ENCODE measurements at places on chromosomes 6 and 20.
A peak's percentile ranks its signal among the peaks of the same experiment; 100 is the strongest.

- DNase-seq = no peak
These were observed 11.8 kb downstream of the ENPP1 start for GRCh38 chr6:131819572-131820124.

- DNase-seq = no peak
These were observed 83.4 kb downstream of the ELOVL4 start for GRCh38 chr6:79864001-79864400.

- DNase-seq = no peak
These were observed 145.3 kb downstream of the HIVEP2 start for GRCh38 chr6:142799639-142800038.

- DNase-seq = no peak
These were observed 196.4 kb upstream of the CCN2 start for GRCh38 chr6:132147530-132148011.

GRCh38 chr6:25630508-25631278 lies 21.3 kb upstream of the SCGN start:
- DNase-seq = no peak

GRCh38 chr6:100363651-100364050 lies 101.1 kb downstream of the SIM1 start:
- no peak for DNase-seq

GRCh38 chr6:7684843-7685242 lies 41.1 kb upstream of the BMP6 start:
- no peak for DNase-seq

GRCh38 chr20:17612992-17613327 lies 43.1 kb downstream of the DSTN start:
- DNase-seq = no peak

DNA sequence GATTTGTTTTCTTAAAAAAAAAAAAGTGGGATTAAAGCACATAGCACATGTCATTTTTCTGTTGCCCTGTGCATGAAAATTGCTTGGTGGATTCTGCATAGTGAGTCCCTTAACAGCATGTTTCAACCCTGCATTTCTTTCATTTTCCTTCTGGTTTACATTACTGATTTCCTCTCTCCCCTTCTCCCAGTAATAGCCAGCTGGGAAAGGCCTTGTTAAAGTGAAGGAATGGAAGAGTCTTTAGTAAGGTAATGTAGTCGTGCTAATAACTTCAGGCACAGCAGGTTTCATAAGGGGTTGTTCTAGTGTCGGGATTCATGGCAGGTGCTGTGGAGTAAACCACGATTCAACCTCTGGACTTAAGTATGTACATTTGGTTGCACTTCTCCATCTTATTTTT lies 202.4 kb downstream of the FARS2 start:
- no peak for DNase-seq

GRCh38 chr20:46359233-46359751 lies 47.1 kb downstream of the ELMO2 start:
- DNase-seq = no peak

DNA sequence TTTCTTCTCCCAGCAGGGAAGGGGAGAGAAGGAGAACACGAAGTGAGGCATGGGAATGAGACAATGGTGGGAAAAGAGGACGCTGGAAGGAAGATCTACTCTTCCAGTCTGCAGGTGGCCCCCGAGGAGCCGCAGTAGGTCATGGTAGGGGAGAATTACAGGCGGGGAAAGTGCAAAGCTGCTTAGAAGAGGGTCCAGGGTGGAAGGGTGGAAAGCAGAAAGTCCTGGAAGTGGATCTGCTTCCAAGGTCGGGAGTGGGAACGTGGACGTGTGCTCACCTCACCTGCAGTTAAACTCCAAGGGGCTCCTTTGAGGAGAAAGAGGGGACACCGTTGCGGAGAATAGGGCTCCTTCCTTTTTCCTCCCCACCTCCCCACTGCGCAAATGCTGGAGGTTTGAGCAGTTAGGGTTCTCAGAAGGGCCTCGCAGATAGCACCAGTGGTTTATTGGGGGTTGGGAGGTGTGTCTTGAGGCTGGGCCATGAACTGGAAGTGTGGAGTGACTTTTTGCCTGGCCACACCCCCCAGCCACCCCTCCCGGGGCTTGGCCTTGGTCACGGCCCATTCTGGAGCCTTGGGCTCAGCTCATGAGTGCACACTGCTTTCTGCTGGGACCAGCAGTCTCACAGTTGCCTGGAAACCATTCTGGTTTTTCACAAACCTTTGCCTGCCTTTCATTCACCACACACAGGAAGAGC lies 100.4 kb upstream of the MLN start:
- peak; percentile 59 for DNase-seq

- DNase-seq = no peak
These were observed 122.4 kb downstream of the MRPL14 start for GRCh38 chr6:44004625-44005506.

DNA sequence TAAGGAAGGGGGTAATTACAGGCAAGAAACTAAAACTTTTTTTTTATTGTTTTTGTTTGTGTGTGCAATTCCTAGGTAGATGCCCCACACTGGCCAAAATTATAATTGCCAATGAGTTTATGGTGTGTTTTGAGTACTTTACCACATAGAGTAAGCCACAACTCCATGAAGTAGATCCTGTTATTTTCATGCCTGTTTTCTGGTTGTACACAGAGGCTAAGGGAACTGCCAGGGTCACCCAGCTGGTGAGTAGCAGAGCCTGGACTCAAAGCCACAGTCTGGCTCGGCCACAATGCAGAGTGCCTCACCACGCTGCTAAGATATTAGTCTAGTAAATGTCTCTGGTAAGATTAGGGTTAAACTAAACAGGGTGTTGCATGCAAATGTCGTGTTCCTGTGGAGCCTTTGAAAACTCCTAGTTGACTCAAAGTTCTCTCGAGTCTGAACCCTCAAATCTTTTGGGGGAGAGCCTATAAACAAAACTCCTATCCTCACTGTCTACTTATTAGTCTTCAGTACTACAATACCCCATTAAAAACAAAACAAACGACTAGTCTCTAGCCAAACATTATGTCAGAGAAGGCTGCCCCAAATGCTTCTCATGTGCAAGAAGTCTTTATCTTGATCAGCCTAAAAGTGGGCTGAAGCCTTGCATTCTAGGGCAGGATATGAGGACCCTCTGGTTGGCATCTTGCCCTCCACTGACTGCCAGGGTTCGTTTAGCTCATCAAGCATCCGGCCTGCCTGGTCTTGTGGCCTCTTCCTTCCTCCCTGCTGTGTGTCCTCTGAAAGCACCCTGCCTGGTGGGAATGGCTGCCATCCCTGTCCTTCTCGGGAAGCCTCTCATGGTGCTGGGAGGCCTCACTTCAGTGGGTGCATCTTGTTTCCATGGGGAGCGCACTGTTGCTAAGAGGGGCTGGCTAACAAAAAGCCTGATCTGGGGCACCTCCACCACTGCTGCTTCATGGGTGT lies 4.2 kb downstream of the DUSP22 start:
- no peak for DNase-seq

- no peak for DNase-seq
These were observed 9.2 kb downstream of the TUBB2A start for GRCh38 chr6:3147914-3148757.

GRCh38 chr20:44018259-44018941 lies 103.7 kb downstream of the TOX2 start:
- no peak for DNase-seq

- DNase-seq = no peak
These were observed 350.9 kb upstream of the NRSN1 start for GRCh38 chr6:23775127-23775526.

DNA sequence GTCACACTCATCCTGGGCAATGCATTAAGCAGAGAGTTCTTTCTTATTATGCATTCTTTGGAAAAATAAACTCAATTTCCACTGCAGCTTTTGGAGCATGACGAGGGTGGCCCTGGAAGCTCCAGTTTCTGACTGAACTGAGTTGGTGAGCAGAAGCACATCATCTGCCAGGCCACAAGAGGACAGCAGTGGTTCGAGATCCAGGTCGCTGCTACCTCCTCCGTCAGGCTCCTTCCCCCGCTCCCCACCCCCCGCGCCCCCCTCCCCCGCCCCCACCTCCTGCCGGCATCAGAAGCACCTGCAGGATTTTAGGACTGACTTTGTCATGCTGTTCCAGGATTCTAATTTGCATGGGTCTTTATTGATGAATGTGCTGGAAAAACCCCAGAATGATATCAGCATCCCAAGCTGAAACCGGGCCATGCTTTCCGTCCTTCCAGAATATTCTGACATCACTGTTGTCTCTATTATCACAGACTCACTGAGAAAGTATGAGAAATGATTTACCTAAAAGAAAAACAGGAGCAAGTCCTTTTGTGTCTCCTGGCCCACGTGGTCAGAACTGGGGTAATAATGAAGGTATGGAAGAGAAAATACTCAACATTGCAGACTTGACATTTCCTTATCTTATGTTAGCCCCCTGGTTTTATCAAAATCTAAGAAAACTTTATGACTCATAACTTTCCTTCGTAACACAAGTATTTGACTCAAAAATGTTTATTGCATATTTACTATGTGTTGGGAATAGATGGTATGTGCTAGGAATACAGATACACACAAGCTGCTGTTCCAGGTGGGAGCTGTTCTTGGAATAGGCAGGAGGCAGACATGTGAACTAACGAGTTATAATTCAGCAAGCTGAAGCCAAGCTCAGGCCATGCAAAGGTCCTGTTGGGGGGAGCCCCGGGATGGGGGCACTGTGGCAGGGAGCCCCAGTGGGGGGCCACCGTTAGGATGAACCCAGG lies 220.2 kb upstream of the EXOC2 start:
- no peak for DNase-seq

DNA sequence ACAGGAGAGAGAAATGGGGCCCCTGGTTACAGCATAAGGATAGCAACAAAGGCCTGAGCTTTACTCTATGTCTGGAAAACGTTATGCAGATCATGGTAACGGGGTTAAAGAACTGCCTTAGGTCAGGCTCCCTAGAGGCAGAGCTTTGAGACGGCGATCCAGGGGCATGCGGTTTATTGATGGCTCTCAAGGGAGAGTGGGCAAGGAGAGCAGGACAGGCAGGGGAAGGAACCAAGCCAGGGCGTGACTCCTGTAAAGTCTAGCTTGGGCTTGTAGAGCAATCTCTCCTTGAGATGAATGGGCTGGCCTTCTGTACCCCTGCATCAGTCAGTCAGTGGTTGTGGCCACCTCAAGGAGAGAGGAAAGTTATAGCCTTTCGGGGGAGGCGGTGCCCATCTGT lies 12.5 kb upstream of the FERMT1 start:
- no peak for DNase-seq

DNA sequence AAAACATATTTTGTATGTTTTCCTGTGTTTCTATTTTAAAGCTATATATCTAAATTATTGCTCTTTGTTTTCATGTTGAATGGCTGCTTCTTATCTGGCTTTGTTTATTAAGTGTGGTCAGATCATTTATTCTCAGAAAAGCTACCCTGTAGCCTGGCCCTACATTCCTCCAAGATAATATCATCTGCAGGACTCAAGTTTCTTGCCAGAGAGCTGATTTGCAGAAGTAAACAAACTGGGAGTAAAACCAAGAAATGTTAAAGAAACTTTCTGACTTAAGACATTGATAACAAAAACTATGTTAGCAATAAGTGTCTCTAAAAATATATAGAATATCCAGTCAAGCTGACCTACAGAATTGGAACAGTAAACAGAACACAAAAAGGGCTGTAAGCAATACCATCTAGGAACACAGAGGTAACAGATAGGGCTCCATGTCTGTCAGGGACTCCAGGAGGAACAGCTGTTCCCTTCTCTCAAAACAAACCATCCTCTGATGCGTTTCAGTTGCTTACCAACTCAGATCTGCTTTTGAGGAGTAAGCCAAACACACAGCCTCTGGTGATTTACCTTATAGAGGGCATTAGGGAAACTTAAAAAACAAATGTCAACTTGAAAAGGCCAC lies 17.5 kb upstream of the CEP85L start:
- DNase-seq = no peak

DNA sequence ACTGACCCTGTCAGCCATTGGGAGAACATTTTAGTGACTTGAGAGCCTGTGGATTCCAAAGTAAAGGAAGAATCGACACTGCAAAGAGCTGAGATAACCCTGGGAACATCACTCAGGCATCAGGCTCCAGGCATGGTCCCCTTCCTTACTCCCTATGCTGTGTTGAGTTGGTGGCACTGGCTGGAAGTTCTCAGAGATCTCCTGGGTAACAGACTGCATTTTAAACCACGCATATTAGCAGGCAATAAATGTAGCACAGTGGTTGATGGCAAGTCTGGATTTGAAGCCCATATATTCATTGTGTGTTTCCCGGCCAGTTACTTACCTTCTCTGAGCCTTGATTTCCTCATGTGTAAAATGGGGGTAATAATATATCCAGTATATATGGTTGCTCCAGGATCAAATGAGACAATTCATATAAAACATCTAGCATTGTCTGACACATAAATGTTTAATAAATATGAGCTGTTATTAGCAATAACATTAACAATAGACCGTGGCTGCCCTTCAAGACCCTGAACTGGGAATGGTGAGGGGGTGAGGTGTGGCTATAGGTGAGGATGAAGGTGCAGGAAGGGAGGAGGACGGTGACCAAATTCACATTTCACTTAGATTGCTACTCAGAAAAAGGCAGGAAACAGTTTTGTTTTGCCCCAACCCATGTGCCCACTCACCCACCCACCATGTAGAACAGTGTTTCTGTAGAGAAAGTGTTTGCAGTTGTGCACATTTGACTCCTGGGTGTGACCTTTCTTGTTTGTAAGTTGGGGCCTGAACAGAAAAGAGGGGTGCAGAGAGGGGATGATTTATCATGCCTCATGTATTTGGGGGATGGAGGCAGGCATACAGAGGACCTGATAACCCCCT lies 2.1 kb downstream of the PLCG1 start:
- DNase-seq = no peak

GRCh38 chr6:169190144-169190584 lies 63.5 kb downstream of the THBS2 start:
- DNase-seq = no peak

DNA sequence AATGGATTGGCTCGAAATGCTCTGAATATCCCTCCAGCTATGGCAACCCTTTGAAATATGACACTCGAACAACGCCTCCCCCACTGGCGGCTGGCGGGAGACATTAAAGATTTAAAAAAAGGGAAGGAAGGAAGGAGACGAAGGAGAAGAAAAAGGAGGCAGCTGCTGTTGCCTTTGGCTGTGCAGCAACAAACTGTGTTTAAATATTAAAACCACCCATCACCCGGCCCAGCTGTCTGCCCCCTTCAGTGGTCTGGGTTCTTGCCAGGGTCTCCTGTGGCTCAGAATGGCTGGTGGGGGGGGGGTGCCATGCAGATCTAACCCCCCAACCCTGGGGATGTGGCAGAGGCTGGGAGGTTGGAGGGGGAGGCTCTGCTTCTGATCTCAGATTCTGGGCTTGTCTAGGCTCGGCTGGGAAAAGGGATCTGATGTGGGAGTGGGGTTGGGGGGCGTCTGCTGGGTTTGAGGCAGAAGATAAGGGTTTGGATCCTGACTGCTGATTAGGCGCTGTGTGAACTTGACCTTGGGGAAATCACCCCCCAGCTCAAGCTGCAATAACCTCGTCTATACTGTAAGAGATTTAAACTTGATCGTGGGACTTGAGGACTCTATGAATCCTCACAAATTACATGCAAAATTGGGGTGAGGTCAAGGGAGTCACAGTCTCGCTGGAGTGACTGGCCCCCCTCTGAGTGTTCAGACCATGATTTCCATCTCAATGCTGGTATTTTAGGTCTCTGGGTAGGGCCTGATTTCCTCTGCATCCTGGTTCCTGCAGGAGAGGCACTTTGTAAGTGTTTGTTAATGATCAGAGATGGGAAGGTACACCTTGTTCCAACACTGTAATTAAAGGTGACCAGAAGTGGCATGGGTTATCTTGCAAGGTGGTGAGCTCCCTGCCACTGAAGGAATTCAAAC lies 40.3 kb upstream of the BLCAP start:
- no peak for DNase-seq

Data from T-helper 22 cell (primary cell).